ENCODE measurements at places on chromosomes 4 and X. TPM values are rescaled to one million over a fixed set of nuclear protein-coding genes. Genes with fewer than 3 reads are reported as not detected.

The ADGRL3 gene
- 257 TPM for total RNA-seq

The SSX2B gene
- not detected for total RNA-seq

The TSC22D3 gene
- 40.4 TPM for total RNA-seq

The OTC gene
- total RNA-seq = not detected

The RPL36A gene
- 138 TPM for total RNA-seq

The TMEM150C gene
- total RNA-seq = 15.2 TPM

The GK2 gene
- not detected for total RNA-seq

The POLN gene
- 4.5 TPM for total RNA-seq

The RTL9 gene
- total RNA-seq = 0.82 TPM

The IL1RAPL2 gene
- 11.2 TPM for total RNA-seq

The DRD5 gene
- 2.5 TPM for total RNA-seq

The C1QTNF7 gene
- 1.5 TPM for total RNA-seq

The XPNPEP2 gene
- total RNA-seq = 1.5 TPM

The DMP1 gene
- not detected for total RNA-seq

The MCUB gene
- total RNA-seq = 10.6 TPM

The ARMCX1 gene
- total RNA-seq = 37.0 TPM

The SLC34A2 gene
- 0.54 TPM for total RNA-seq

The MAGEE2 gene
- 2.0 TPM for total RNA-seq

The SH2D1A gene
- not detected for total RNA-seq

The FANCB gene
- 14.2 TPM for total RNA-seq

The ZFP92 gene
- total RNA-seq = 1.5 TPM

The P2RY8 gene
- total RNA-seq = 0.09 TPM

The SMARCAD1 gene
- total RNA-seq = 91.5 TPM

The ZMYM3 gene
- 27.9 TPM for total RNA-seq

The SGMS2 gene
- 5.2 TPM for total RNA-seq

The ABLIM2 gene
- 14.2 TPM for total RNA-seq

The GPR119 gene
- not detected for total RNA-seq

The RHOXF1 gene
- not detected for total RNA-seq

The USP17L29 gene
- total RNA-seq = not detected

The WDR19 gene
- 70.8 TPM for total RNA-seq

The FGF2 gene
- total RNA-seq = 12.1 TPM

The ETDB gene
- not detected for total RNA-seq

The NPFFR2 gene
- total RNA-seq = 0.73 TPM

The DRP2 gene
- total RNA-seq = 8.1 TPM

The OTUD6A gene
- total RNA-seq = not detected

The CHRNA9 gene
- total RNA-seq = not detected

The RAB41 gene
- not detected for total RNA-seq

The CITED1 gene
- 3.9 TPM for total RNA-seq

The SPANXC gene
- not detected for total RNA-seq

The ACE2 gene
- total RNA-seq = 0.64 TPM

The NEUROG2 gene
- total RNA-seq = 7.8 TPM
